ENCODE measurements at places on chromosomes 1 and 21.

DNA sequence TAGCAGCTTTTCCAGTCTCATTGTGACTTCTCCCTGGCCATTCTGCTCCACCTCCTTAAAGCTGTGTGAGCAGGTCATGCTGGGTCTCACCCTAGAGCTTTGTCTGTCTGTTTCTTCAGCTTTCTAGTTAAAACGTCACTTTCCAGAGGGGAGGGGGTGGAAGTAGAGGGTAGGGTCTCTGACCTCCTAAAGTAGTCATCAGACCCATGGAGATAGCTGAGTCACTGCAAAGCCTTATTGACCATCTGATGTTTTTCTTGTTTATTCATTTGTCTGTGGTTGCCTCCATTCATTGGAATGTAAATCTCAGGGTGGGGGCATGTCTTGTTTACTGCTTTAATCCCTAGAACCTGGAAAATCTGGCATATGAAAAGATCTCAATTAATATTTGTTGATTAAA lies 52.7 kb downstream of the ELF3 start:
- DNase-seq: no peak

DNA sequence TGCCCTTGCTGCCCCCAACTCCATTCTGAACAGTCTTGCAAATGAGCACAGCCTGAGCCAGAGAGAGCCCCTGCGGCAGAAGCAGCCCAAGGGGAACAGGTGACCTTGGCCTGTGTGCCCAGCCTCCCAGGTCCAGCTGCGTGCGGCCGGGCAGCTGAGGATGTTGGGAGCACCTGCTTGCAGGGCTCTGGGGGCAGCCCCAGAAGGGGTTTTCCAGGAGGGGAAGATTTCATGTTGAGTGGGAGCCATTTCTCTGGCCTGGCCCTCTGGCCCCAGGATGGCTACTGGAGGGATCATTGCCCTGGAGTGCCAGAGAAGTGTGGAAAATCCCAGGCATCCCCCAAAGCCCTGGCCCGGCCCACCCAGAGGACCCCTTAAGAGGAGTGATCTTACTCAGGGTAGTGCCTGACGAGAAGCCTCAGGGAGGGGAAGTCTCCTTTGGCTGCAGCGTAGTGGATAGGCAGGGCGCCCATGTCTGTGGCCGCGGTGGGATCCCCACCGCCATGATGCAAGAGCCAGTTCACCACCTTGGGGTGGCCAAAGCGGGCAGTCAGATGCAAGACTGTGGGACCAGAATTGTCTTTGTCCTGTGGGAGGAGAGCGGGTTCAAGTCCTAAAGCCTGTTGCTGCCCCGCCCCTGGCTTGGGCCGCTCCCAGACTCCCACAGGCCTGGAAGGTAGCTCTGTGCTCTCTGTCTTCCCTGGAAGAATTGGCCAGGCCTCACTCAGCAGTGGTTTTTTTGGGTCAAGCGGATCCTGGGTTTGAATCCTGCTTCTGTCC lies 20.6 kb upstream of the RNU1-4 start:
- DNase-seq: peak; percentile 10

DNA sequence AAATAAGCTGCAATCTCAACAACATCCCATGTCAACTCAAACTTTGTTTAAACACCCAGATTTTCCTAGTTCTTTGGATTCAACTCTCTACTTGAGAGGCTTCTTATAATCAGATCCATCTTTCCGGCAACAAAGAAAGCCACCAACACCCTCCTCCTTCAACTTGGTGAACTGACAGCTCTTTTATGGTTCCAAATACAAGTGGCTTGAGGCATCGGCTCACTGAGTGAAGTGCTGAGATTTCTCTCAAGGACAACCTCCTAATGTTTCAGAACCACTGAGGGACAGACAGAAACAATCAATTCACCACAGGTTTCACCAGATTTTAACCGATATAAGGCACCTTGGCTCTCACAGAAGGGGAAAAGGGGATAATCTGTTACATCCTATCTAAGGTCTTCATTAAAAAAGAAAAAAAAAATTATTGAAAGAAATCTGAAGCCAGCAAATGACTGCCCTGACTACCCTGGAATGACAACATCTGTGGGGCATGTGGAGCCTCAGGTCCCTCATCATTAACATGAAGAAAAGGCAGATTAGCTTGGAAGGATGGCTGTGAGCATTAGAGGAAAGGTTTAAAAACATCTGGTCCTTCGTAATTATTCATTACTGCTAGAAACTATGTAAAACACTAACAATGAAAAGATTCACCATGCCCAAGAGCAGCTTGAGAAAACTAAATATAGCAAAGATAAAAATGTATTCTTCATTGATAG lies 50.9 kb downstream of the PTPN14 start:
- DNase-seq: no peak

DNA sequence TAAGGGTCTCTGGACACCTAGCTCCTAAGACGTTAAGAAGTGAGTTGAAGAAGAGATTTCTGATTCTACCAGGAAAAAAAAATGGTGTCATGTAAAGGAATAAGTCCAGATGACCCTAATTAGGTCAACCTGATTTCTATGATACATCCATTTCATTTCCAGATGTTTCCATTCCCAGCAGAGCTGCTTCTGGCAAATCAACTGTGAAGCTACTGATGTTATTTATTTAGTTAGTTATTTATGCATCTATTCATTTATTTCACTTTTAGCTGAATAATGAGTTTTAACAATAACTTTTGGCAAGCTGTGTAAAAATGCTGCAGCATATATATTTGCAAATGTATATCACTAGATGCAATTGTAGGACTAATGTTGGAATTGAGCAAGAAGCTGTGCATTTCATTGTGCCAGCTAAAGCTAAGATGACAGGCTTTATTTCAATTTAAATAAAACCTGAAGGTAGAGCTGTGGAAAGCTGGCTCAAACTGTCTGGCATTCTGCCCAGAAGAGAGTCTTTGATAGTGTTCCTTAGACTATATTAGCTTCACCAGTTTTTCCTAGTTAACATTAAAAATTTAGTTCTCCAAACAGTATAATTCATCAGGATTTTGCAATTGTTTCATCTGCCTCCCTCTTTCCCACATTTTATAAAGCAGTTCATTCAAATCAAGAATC lies 1164.4 kb upstream of the ADGRL4 start:
- no peak for DNase-seq

DNA sequence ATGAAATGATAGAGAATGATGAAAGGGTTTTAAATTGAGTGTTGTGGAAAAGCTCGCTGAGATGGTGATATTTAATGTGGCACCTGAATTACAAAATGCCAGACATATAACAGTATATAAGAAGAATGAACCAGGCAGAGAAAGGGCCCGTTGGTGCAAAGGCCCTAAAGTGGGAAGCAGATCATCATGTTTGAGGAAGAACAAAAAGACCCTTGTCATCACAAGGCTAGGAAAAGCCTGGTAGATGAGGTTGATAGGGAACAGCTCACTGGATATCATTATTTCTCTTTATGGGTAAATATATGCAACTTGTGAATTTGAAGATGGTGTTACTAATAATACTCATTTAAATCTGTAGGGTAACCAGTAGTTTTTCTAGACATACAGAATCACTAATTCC lies 11.0 kb downstream of the RAP1A start:
- DNase-seq: no peak
